Aorta (tissue), 5 donors: ENCODE measurements at places on chromosomes 6 and 20. TPM values are rescaled to one million over a fixed set of nuclear protein-coding genes. Genes with fewer than 3 reads are reported as not detected.
A peak's percentile ranks its signal among the peaks of the same experiment; 100 is the strongest.

COMMD7 gene
- polyA plus RNA-seq, result 66.9 TPM

ADAM33 gene
- polyA plus RNA-seq, result 352 TPM

GINS1 gene
- polyA plus RNA-seq, result 0.28 TPM

OR2B6 gene
- not detected for polyA plus RNA-seq

CAPN11 gene
- 0.46 TPM for polyA plus RNA-seq

TGM3 gene
- 0.72 TPM for polyA plus RNA-seq

VNN1 gene
- 0.69 TPM for polyA plus RNA-seq

- no peaks in the 10 kb centered on the region for H3K27me3 ChIP-seq
- peaks cover under 1% of the 10 kb centered on the region for H3K4me1 ChIP-seq
- no peak overlapping the region for H3K27ac ChIP-seq
- no peak overlapping the region for H3K4me3 ChIP-seq
- no peaks in the 10 kb centered on the region for H3K36me3 ChIP-seq
- DNase-seq, result peak; percentile 58
These were observed 68.5 kb downstream of the MAP3K5 start for GRCh38 chr6:136723780-136724179.

DNA sequence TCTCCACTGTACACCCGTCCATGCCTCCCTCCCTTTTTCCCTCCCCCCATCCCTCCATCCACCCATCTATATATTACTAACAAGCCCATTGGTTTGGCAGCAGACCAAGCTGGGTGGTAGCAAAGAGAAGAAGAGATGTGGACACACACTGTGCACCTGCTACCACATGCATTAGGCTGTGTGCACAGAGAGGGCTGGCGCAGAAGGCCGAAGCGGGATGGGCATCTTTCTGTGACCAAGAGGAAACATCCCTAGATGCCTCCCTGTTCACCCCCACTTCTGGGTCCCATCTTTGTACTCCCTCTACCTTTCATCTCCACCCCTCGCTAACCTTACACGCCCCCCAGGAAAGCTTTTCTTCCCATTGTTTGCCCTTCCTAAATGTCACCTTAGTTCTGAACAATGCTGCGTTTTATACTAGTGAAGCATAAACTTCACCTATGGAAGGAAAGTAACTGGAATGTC is 64.9 kb upstream of the AFDN start:
- no peak for DNase-seq
- no peak overlapping the region for H3K27ac ChIP-seq
- no peaks in the 10 kb centered on the region for H3K36me3 ChIP-seq
- no peaks in the 10 kb centered on the region for H3K27me3 ChIP-seq

GRCh38 chr6:135283926-135284325 is 102.8 kb downstream of the MYB start:
- H3K36me3 ChIP-seq, result peaks cover 3% of the 10 kb centered on the region
- no peak for DNase-seq

DNA sequence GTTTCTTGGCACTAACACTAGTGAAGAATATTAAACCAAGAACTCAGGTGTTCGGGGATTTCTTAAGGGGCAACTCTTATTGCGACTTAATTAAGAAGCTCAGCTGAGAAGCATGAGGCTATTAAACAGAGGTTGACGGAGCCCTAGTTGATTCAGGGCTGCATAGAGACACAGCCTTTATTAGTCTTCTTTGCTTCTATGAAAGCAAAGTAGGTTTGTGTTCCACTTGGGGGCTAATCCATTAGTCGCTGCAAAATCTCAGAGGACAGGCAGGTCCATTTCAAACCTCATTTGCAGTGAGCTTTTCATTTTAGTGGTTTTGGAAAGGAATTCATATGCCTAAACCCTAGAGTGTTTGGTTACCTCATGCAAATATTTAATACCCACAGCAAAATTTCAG is 506.6 kb upstream of the SULF2 start:
- H3K4me3 ChIP-seq, result no peak overlapping the region
- no peaks in the 10 kb centered on the region for H3K27me3 ChIP-seq
- no peak for DNase-seq
- no peaks in the 10 kb centered on the region for H3K4me1 ChIP-seq
- no peak overlapping the region for H3K27ac ChIP-seq
- H3K36me3 ChIP-seq, result no peaks in the 10 kb centered on the region

- no peak overlapping the region for H3K27ac ChIP-seq
- peak; percentile 85 for DNase-seq
- no peak overlapping the region for H3K4me3 ChIP-seq
- H3K36me3 ChIP-seq, result no peaks in the 10 kb centered on the region
- H3K4me1 ChIP-seq, result peaks cover 2% of the 10 kb centered on the region
- H3K27me3 ChIP-seq, result no peaks in the 10 kb centered on the region
These were observed 21.2 kb upstream of the NFATC2 start for GRCh38 chr20:51563486-51564332.
